ENCODE measurements at places on chromosomes 4 and X. TPM values are rescaled to one million over a fixed set of nuclear protein-coding genes. Genes with fewer than 3 reads are reported as not detected.
A peak's percentile ranks its signal among the peaks of the same experiment; 100 is the strongest.

The OCIAD2 gene
- polyA plus RNA-seq, result 245 TPM

DNA sequence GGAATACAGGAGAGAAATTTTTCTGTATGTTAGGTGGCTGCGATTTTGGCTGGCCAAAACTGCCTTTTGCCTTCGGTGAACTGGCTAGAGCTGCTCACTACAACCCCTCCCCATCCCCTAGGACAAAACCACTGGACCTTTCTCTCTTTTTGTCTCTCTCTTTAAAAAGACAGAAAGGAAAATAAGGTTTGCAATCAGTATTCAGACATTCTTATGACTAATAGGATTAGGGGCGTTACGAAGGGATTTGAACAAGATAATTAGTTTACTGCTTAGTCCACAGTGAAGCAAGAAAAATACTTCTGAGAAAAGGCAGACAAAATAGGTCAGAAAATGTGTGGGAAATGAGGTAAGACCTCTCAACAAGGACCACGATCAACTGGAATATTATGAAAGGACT lies 180.4 kb downstream of the SLIT2 start:
- DNase-seq, result no peak

DNA sequence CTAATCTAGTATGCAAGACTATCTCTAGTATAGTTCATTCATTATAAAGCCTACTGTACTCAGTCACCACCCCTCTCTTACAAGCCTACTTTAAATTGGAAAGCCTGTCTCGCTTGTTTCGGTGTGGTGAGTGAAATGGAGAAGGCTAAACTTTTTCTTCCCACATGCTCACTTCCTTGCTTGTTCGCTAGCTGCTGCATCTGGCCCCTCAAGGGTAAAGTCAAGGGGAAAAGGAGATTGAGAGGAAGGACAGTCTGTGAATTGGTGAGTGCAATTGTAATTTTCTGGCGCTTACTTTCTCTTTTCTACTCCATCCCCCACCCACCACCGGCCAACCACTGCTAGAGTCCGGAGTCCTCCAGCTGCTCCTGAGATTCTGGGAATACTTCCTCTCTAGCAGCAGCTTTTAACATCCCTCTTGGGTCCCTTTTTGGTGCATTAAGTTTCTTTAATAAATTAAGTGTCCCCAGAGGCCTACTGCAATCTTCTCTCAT lies 12.1 kb upstream of the ARAP2 start:
- DNase-seq, result no peak

DNA sequence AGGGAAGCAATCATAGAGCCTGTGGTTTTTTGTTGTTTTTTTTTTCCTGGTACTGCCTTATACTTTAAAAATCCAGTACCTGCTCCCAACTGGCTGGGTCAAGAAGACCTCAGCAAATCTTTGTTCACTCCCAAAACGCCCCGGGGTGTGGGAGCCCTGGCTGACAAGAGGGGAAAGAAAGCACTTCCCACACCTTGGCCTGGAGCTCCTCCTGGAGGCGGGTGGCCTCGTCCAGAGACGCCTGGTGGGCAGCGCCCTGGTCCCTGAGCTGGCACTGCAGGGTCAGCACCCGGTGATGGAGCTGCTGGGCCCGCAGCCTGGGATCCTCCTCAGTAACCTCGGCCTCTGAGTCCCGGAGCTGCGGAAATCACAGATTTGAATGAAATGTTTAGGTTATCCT lies 38.2 kb downstream of the C4orf50 start:
- DNase-seq, result no peak

- DNase-seq, result peak; percentile 38
These were observed 213.7 kb upstream of the PPARGC1A start for GRCh38 chr4:24103434-24104157.

DNA sequence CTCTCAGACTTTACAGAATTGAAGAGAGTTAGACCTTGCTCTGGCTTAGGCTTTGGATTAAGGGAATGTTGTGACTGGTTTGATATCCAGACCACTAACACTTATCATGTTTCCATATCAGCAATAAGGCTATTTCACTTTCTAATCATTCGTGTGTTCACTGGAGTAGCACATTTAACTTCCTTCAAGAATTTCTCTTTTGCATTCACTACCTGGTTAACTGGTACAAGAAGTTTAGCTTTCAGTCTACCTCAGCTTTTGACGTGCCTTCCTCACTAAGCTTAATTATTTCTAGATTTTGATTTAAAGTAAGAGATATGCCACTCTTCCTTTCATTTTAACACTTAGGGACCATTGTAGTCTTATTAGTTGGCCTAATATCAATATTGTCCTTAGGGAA lies 62.6 kb downstream of the CASP6 start:
- DNase-seq, result no peak

GRCh38 chrX:24479924-24480323 lies 14.8 kb downstream of the PDK3 start:
- DNase-seq, result no peak

DNA sequence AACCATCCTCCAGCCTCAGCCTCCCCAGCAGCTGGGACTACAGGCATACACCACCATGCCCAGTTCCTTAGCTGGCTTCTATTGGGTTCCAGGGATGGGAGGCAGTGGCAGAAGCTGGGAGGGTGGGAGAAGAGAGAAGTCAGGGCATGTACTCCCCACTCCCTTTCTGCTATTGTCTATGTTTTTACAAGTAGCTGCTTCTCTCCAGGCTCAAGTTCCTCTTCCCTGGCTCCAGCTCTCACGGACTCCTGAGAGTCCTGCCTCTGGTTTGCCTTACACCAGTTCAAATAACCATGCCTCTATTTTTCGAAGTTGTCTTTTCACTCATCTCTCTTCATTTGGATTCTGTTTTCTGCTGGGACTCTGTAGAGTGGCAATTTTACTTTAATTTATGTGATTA lies 2.9 kb downstream of the TBC1D9 start:
- DNase-seq, result no peak

DNA sequence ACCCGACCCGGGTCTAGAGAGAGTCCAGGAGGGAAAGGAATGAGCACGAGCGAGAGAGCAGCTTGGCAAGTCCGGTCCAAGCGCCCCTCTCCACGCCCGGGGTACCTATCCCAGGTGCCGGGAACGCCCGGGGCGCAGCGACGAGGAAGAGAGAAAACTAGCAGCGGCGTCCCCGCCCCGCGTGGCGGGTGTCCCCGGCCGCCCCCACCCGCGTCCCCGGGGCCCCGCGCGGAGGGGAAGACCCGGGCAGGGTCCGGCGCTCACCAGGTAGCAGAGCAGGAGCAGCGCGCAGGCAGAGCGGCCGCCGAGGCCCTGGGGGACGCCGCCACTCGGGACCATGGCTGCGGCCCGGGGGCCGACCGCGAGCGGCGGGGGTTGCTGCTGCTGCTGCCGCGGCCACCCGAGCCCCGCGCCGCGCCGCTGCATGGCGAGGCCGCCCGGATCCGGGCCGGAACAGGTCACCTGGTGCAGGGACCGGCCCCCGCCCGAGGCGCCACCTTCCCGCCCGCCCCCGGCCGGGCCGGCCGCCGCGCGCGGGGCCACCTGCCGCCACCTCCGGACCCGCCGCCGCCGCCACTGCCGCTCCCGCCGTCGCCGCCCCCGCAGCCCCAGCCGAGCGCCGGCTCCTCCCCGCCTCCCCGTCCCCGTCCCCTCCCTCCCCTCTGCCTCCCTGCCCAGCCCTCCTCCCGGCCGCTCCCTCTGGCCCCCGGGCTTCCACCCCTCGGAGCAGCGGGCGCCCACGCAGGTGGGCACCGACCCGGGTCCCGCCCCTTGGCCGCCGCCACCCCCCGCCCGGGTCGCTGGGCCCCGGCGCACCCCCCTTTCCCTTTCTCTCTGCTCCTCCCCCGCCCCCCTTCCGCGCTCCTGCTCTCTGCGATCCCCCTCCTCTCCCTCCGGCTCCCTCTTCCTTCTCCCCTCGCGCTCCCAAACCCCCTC lies at the start of gene SEL1L3:
Gene SEL1L3 (minus strand): TSS at position 578 of the 936 bp plus-strand sequence. CDS start 152 bp downstream, at position 426.
- no peak for DNase-seq

GRCh38 chr4:57270346-57270745 lies 160.2 kb upstream of the IGFBP7 start:
- DNase-seq, result no peak
